ENCODE measurements at places on chromosomes 2 and 18.
A peak's percentile ranks its signal among the peaks of the same experiment; 100 is the strongest.

DNA sequence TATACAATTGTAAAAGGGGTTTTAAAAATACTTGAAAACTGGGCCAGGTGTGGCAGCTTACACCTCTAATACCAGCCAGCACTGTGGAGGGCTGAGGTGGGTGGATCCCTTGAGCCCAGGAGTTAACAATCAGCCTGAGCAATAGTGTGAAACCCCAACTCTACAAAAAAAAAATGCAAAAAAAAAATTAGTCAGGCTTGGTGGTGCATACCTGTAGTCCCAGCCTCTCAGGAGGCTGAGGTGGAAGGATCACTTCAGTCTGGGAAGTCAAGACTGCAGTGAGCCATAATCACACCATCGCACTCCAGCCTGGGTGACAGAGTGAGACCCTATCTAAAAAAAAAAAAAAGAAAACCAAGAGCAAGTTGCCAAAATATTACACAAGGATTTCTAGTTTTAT, 182.7 kb downstream of the UBE2E3 start:
- DNase-seq = no peak

DNA sequence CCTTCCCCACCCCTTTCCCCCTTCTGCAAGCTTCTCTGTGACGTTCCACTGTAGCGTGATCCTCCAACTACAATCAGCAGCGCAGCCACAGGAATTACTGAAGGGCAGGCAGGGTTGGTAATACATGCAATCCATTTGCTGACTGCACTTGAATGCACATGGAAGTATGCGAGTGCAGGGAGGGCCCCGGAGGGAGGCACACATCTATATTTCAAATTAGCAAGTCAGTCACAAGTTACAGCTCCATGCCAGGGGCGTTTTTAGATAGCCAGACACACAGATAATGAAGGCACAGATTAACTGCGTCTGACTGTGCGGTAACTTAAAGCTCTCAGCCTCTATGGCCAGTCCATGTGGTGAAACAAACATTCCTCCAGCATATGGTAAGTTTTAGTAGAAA, 209.2 kb upstream of the GATA6 start:
- no peak for DNase-seq

DNA sequence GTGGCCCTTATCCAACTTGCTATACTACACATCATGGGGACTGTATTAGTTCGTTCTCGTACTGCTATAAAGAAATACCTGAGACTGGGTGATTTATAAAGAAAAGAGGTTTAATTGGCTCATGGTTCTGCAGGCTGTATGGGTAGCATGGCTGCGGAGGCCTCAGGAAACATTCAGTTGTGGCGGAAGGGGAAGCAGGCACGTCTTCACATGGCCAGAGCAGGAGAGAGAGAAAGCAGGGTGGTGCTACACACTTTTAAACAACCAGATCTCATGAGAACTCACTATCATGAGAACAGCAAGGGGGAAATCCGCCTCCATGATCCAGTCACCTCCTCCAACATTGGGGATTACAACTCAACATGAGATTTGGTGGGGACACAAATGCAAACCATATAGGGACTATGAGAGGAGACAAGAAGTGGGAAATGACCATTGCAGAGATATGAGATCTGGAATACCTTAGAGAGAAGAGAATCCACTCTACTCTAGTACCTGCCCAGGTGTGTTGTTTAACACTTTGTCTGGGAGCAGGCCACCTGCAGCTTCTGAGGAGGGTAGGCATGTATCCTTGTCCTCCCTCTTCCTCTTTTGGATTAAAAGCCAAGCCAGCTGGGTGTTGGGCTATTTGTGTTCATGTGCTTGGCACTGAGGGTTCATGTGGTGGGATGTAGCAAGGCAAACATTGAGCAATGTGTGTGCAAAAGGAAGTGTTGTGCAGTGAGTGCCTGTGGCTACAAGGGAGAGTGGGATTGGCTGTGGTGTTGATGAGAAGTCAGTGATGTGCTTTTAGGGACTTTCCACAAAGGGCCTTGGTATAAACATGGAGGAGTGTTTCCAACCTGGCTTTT, 22.8 kb downstream of the TTLL4 start:
- DNase-seq = peak; percentile 26

DNA sequence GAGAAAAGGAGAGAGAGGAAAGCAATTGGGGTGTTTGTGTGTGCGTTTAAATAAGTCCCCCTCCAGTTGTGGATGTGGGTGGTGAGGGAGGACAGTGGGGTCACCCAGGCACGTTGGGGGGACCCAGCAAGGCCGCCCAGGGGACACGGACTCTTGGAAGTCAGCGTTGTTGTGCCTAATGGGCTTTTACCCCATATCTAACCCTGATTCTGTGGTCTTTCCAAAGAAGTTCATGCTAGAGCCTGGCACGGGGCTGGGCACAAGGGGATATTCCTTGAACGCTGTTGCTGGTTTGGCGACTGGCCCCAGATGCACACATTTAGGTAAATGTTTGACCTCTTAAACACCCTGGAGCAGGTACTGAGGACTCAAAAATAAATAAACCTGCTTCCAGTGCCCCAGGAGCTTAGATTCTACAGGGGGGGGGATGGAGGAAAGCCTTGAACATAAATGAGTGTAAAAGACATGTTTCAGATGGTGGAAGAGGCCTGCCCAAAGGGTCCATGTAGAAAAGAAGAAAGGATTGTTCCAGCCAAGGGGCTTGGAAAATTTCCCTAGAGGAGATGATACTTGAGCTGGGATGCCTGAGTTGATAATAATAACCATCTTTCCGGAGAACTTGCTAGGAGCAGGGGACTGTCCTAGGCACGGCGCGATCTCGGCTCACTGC, 97.7 kb upstream of the SIX3 start:
- DNase-seq = no peak

GRCh38 chr2:195498839-195499490, 158.1 kb upstream of the SLC39A10 start:
- DNase-seq = no peak

- DNase-seq = no peak
Measured at GRCh38 chr2:200320344-200320743, 13.9 kb downstream of the SPATS2L start.

- no peak for DNase-seq
Measured at GRCh38 chr18:59672235-59672711, 24.9 kb downstream of the CCBE1 start.

GRCh38 chr2:12818416-12819102, 101.8 kb downstream of the TRIB2 start:
- DNase-seq = no peak

GRCh38 chr2:160582081-160582480, 88.5 kb upstream of the RBMS1 start:
- no peak for DNase-seq

DNA sequence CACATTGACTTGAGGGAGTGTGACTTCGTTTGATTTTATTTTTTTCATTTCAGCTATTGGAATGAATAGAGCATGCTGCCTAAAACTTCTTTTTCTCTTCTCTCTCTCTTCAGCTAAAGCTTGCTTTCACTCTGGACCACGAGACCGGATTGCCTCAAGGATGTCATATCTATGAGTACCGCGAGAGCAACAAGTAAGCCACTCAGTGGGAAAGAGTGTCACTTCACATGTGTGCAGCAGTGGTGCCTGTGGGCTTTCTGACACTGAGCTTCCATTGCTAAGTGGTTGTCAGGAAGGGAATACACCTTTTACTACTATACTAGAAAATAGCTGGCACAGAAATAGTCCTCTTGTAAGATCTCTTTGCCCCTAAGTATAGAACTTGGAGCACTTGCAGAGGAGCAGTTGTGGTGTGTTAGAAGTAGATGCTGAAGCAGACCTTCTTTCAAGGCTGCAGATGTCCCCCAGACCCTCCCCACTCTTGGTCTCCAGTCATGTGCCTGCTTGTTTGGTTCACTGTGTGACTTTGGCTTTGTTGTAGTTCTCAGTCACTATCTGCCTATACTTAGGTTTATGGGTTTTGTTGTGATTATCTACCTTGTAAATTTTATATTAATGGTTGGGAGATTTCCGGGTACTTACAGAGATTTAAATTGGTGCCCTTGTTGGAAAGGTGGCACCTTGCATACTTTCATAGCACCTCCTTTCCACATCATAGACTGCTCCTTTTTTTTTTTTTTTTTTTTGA, 78.5 kb upstream of the ALPP start:
- DNase-seq = no peak

DNA sequence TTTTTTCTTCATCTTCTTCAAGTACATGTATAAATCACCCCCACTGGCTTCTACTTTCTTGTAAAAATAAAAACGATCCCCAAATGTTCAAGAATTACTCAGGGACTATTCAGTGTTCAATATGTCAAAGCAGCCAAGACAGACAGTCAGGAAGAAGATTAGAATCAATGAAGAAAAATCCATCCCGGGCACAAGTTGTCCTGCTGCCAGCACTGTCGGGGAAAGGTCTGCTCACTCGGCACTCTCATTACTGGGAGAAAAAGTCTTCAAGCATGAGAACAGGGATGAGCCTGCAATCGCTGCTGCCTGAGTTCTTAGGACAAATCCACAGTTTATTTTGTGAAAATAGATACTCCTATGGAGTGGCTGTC, 482.8 kb upstream of the KLHL29 start:
- DNase-seq = no peak

DNA sequence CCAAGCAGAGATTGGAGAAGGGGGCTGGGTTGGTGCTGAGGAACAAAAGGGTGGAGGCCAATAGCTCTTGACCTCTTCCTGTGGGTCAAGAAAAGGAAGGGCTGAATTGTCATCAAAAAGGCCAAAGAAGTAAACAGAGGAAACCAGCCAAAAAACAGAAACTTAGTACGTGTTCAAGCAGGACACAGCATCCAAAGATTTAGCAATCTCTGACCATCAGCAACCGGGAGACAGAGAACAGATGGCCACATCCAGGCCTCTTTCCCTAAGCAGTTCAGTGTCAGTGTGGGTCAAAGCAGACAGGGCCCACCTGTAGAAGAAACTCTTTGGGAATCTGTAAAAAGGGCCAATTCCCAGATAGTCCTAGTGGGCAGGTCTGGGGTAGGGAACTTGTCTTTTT, 2.9 kb downstream of the DNPEP start:
- no peak for DNase-seq

GRCh38 chr2:30072250-30072842, 74.5 kb upstream of the YPEL5 start:
- DNase-seq = peak; percentile 83

GRCh38 chr2:235611349-235611748, 117.5 kb downstream of the AGAP1 start:
- DNase-seq = no peak

DNA sequence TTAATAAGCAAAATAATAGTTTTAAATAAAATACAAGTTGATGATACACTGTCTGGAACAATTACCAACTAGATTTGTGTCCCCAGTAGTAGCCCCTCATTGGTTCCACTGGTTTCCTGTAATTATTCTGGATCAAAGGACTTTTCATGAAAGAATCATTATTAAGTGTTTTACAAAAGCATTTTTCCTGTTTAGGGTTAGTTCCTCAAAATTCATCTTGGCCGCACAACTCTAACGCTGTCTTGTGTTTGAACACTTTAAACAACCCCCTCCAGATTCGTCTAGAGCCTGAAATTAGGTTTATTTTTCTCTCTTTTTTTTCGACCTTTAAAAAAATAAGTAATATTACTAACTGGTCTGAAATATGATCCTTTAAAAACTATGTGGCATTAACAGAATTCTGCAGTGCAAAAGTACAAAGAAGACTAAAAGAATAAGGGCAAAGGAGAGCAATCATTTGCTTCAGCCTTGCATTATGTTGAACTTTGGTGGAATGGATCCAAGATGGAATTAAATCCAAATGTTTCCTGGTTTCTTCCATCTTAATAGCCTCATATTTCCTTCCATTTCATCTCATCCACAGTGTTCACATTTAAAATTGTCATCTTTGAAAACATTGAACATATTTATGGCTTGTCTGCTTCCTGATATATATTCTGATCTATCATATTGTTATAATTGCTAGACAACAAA, 678.4 kb downstream of the IRS1 start:
- no peak for DNase-seq

GRCh38 chr2:196544906-196545433, 94.5 kb upstream of the CCDC150 start:
- no peak for DNase-seq

- DNase-seq = no peak
Measured at GRCh38 chr2:186159101-186159500, 327.0 kb upstream of the ZC3H15 start.

GRCh38 chr18:56235481-56236013, 402.8 kb downstream of the TXNL1 start:
- no peak for DNase-seq

- DNase-seq = no peak
Measured at GRCh38 chr2:43105586-43106558, 120.5 kb downstream of the ZFP36L2 start.

- no peak for DNase-seq
Measured at GRCh38 chr18:75003039-75003438, 205.9 kb downstream of the PTGR3 start.

DNA sequence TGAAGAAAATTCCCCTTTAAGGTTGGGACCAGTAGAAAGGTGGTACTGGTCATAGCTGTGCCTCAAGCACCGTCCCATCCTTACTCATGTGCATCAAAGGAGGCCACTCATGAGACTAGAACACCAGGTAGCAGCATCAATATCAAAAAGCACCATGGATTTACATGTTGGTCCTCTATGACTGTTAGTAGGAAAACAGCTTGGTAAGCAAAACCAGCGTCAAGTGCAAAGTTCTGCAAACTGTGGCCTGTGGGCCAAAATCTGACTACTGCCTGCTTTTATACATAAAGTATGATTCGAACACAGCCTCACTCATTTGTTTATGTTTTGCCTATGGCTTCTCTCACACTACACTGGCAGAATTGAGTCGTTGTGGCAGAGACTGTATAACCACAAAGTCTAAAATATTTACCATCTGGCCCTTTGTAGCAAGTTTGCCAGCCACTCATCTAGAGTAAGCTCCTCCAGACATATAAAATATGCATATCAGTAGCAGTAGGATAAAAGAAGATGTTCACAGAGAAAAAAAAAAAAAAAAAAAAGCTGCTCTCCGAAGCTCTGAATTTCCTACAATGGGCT, 119.7 kb upstream of the CTNNA2 start:
- DNase-seq = no peak

DNA sequence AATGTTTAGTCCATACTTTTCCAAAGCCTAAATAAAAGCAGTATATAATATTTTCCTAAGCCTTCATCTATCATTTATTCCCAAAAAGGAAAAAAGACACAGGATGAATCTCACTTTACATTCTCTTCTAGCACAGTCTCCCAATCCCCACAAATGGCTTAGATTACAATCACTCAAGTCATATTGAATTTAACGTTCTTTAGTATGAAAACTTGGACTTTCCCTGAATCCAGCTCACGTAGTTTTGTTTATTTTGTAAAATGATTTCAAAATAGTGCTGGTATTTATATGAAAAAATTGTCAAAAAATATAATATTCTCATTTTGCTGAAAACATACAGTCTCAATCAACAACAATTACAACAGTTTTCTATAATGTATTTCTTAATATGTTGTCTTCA, 137.7 kb upstream of the CCDC150 start:
- no peak for DNase-seq

Measured in SW 1271 (cell line).